GM13976 (cell line): ENCODE measurements at places on chromosomes 1 and 21.
A peak's percentile ranks its signal among the peaks of the same experiment; 100 is the strongest.

DNA sequence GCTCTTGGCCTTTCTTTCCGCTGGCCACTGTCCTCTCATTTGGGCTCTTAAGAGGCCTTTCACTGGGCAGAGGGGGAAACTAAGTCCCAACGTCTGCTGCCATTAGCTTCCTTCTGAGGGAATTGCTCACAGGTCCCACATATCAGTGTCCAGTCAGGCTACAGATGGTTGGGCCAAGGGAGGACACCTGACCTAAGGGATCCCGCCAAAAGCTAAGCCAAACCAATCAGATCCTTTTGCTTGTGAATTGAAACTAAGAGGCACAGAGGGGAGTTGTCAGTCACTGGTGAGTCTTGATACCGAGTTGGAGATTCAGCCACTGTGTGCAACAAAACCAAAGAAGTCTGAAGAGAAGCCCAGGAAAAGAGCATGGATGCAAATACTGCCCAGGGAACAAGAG lies 5.7 kb upstream of the NT5C1A start:
- DNase-seq, result no peak

DNA sequence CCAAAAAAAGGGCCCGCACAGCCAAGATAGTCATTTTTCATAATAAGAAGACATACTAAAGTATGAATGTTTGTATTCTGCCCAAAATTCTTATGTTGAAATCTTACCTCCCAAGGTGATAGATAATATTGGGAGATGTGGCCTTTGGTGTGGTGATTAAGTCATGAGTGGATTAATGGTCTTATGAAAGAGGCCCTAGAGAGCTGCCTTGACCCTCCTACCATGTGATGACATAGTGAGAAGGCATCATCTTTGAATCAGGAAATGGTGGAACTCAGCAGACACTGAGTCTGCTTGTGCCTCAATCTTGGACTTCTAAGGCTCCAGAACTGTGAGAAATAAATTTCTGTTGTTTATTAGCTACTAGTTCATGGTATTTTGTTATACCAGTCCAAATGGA lies 11.8 kb upstream of the RNPC3 start:
- no peak for DNase-seq

DNA sequence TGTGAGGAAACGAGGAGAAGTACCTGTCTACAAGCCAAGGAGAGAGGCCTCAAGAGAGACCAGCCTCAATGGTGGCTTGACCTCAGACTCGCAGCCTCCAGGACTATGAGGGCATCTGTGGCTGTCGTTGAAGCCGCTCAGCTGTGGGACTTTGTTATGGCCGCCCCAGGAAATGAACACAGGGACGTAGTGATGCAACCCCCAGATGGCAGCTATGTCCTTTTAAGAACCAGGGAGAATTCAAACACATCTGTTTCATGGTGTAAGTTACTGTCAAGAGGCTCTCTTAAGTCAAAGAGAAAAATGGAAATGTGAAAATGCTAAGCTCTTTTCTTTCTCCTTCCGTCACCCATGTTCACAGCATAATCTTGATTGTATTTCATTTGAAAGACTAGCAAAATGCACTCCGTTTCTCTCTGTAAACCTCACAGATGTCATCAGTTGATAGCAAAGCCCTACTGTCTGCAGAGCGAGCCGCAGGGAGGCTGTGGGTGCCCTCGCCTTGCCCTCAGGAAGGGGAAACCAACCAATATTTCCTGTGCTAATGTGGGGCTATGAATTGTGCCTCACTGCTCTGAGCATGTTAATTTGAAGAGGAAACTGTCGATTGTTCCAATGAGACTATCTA lies 21.3 kb downstream of the UBASH3A start:
- DNase-seq, result no peak

GRCh38 chr1:247102381-247102780 lies 1.8 kb downstream of the ZNF669 start:
- DNase-seq, result no peak

DNA sequence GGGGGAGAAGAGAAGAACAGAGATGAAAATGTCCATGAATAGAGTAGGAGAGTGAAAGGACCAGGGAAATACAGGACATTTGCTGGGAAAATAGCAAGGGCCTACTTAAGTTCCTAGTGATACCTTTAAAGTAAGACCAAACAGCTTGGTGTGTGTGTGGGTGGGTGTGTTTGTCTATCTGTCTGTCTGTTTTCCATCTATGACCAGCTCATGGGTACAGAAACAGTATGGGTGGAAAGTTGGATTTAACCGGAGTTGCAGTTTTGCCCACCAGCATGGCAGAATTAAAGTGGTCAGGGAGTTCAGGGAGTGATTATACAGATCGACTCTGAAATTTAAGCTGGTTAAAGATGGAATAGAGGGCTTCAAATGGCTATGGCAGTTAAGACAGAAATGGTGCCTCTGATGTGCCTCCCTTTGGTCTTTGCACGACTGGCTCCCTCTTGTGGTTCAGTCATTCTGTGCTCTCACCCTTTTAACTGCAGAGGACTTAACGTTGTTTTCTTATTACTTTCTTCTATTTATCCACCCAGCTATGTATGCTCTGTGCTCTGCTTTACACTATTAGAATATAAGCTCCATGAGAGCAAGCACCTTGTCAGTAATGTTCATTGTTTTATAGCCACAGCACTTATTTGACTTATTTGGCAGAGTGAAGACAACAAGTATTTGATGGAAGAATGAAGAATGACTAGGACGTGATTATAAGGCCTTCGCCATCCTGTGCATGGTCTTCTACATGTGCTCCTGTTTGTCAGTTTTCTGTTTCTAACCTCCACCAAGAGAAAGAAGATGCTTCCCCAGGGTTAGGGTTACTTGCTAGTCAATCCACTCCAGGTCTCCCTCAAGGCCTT lies 72.7 kb upstream of the AK4 start:
- peak; percentile 72 for DNase-seq

DNA sequence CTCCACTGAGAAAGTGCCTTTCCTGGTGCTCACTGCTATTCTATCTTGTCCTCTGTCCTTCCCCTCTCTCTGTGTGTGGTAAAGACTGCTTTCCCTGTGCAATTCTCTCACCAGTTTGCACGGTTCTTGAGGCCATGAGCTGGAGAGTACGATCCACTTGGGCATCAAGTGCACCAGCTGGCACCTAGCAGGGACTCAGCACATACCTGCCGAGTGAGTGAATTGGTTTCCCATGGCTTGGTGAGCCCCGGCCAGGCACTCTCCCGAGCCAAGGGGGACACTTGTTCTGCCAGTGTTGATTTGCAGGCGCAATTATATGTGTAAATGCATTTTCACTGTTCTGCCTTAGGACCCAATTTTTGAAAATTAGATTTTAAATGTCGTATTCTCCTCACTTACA lies 313.5 kb downstream of the DISC1 start:
- DNase-seq, result no peak

DNA sequence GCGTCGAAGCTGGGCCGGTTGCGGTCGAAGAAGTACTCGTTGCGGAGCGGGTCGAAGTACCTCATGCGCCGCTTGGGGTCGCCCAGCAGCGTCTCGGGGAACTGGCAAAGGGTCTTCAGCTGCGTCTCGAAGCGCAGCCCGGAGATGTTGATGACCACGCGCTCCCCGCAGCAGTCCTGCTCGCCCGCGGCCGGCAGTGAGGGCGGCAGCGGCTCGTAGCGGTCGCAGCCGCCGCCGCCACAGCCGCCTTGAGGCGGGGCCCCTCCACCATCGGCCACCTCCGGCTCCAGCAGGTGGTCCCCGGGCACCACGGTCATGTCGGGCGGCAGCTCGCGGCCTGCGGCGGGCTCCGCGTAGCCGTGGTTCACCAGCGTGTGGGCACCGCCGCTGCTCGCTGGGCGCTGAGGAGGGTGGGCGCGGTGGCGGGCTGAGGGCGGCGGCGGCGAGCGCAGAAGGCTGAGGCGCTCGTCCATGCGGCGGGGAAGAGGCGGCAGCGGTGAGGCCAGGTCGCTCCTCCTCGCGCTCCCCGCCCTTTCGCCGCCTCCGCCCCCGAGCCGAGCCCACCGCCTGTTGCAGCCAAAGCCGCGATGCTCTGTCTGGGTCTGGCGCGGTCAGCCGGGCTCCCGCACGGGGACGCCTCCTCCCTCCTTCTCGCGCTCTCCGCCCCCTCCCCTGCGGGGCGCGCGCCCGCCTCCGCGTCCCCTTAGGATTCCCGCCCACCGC lies at the start of gene KCNA3:
Gene KCNA3 (minus strand): TSS at position 604 of the 723 bp plus-strand sequence. CDS start 131 bp downstream, at position 473.
- peak; percentile 67 for DNase-seq

DNA sequence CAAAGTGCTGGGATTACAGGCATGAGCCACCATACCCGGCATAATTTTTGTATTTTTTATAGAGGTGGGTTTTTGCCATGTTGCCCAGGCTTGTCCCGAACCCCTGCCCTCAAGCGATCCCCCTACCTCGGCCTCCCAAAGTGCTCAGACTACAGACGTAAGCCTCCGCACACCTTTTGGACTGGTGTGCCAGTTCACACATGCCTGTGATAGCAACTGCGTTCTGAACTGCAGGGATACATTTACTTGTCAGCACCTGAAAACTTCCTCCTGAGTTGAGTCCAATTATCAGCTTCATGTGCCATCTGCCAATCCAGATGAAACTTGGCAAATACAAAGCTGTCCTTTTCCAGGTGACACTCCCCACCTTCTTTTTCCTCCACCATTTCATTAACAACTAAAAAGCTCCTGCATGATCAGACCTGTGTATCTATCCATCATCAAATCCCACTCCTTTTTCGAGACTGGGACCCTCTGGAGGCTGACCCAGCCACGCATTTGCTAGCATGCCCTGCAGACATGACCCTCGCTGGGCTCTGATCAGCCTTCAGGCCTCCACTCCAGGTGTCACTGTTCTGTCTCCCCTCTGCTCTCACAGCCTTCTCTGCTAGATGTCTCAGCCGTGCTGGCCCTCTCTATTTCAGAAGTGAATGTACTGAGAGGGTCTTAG lies 2.1 kb upstream of the DEGS1 start:
- DNase-seq, result no peak

GRCh38 chr1:245129319-245130240 lies 25.2 kb upstream of the KIF26B start:
- no peak for DNase-seq

- no peak for DNase-seq
These were observed 1527.3 kb upstream of the TPTE start for GRCh38 chr21:8993943-8994639.
